NB4 (cell line): ENCODE measurements at places on chromosomes 1 and 21.
A peak's percentile ranks its signal among the peaks of the same experiment; 100 is the strongest.

- DNase-seq = peak; percentile 76
Observed at GRCh38 chr21:45618287-45618686, 25.2 kb upstream of the PCBP3 start.

- peak; percentile 61 for DNase-seq
Observed at GRCh38 chr1:38858833-38859560, 575 bp downstream of the RRAGC start.

DNA sequence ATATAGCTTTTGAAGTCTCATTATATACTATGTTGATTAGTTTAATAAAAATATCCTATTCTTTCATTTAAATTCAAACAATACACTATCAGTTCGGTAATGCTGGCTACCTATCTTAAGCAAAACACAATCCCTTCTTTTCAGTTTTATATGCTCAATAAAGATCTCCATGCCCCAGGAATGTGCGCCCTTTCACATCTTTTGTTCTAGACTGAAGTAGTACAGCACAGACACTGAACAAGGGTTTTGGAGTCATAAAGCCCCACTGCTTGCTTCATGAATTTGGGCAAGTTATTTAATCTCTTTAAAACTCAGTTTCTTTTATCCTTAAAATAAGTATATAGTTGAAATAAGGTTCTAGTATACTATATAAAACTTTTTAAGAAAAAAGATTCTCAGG, 22.4 kb downstream of the SYDE2 start:
- DNase-seq = no peak

DNA sequence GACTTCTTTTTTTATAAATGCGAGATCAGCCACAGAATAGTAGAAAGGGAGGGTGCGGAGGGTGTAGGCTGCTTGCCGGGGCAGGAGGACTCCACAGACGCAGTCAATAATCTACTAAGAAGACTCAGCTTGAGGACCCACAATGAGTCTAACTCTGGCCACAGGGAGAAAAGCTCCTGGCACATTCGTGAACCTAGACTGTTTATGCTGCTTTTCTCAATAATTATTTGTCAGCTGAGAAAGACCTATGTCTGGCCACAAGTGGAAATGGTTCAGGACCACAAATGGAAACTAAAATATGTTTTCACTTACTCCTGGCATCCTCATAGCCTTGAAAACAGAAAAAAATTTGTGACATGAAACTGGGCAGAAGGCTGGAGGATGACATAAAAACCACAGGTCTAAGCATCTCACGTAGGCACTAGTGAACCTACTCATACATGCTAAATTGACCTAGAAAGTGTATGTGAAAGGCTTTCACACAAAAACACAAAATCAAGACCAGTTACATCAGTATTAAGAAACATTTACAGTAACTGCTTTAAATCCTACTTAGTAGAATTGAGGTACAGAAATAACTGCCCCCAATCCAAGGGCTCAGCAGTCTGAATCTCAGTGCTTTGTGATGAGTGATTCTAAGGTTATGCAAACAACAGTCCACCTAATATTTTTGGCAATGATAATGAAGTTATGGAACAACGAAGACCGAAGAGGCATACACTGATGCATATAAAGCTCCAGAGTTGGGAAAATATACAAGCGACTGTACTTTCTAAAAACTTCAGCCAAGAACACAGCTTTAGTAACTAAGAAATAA, 159.5 kb downstream of the SLC45A1 start:
- no peak for DNase-seq

DNA sequence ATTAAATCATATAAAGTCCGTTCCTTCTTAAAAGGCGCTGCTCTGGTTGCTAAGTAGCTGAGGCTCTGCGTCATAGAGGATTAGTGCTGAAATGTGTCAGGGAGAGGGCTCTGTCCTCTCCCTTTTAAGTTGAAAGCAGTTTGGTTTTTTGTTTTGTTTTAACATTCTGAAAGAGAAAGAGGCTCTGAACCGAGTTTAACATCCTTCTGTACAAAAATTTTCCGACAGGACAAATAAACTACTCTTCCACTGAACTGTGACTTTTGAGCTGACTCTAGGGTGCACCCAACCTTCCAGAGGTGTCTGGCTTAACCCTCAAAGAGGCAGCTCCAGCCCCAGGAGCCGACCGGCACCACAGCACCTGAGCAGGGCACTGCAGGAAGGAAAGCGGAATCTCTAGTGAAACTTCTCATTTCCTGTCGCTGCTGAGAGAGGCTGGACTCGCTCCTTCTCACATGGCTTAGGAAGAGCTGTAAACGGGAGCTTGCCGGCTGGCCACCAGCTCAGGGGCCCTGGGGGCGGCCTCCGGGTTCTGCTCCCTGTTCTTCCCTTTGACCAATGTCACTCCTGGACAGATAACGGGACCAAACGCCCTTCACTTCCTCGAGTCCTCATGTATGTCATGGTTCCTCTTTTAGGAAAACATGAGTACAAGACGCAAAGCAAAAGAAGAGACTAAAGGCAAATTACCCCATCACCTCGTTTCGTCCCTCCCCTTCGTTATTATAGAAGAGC, 1.2 kb downstream of the VAV3 start:
- peak; percentile 69 for DNase-seq

- DNase-seq = no peak
Observed at GRCh38 chr1:44757420-44757819, 17.8 kb downstream of the KIF2C start.

- no peak for DNase-seq
Observed at GRCh38 chr1:150798525-150798924, 9.5 kb downstream of the CTSK start.

- peak; percentile 34 for DNase-seq
Observed at GRCh38 chr1:12087797-12088314, 24.8 kb downstream of the TNFRSF8 start.

DNA sequence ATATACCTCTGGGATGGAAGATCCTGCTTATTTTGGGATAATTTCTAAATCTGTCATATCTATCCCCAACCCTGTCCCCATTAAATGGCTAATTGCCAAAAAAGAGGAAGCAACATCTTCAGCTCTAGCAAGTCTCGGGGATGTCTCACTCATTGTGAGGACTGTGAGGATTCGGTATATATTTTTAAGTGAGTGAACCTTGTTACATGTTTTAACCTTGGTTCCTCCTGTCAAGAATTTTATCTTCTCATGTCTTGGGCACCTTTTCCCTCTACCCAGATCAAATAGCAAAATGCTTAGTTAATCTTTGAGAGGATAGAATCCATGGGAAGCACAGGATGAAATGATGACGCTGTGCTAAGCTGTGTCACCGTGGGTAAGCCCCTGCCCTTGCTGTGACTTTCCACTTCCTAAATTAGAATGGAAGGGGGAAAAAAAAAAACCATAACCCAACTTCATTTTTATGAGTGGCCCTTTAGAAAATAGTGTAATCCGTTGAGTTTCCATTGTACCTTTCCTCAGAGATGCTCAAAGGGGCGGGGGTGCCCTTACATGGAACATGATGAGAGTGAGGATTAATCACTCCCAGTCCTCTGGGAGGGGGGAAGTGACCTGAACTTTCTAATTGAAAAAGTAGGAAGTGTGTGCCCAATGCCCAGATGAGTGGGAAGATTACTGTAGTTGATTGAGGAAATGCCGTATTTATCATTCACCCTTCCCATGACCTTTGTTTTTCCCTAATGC, 7.6 kb downstream of the ATP1A1 start:
- DNase-seq = peak; percentile 45

DNA sequence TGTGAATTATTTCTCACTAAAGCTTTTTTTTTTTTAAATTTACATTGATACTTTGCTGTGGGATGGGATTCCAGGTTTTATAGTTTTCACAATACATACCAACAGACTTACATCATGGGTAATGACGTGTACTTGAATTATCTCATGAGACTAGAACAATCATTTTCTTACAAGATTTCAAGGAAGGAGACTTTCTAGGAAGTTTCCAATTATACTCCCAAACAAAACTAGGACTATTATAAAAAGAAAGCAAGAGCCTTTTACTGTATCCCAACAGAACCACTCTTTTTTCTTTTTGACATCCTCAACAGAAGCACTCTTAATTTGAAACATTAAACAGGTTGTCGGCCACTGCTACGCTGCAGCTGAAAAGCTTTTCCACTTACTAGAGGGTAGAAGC, 48.7 kb downstream of the TESK2 start:
- DNase-seq = no peak

- DNase-seq = no peak
Observed at GRCh38 chr1:4210043-4210442, 310.0 kb upstream of the C1orf174 start.

DNA sequence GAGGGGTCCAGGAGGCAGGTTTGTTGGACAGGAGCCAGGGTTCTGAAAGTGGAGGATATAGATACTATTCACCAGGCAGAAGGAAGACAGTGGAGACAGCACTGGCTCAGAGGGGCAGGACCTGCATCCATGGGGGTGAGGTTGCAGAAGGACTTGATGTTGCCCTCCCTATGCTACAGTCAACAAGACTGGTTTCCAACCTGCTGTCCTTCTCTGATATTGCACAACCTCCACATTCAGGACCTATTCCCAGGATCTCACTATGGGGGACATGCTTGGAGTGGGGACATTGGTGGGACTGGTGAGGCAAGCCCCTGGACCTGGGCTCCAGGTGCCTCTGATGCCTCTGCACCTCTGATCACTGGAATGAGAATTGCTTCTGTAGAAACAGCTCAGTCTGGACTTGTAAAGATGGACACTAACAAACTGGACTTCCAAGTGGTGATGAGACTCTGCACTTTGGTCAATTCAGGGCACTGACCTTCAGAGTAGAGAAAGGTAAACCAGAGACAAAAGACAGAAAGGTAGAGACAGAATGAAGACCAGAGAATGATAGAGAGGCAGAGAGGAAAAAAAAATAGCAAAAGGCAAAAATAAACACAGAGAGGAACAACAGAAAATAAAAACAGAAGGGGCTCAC, 1.6 kb downstream of the SMCP start:
- DNase-seq = no peak

DNA sequence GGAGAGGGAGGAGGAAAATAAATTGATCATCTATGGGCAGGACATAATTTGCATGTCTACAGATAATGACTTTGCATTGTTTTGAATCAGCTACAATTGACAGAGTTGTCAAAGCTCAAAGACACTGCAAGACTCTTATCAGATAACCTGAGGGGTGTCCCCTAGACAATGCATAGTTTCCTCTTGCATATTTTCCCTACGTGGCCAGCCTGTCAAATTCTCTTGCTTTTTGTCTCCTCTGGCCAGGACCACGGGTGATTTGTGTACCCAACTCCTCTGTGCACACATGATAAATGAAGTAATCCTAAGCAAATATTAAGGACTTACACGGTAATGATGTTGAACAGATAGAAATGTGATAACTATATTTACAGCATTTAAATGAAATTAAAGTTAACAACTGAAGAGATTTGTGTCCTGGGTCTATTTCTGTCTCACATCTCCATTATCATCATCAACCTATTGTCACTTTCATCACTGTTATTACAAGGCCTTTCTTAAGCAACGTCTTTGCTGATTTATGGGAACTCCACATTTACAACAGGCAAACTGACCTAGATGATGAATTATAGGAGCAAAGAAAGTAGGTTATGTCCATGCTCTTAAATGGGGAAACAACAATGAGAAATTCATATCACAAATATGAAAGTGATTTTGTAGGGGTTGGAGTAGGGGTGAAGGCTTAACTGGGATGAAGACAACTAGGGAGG, 18.8 kb downstream of the BATF3 start:
- no peak for DNase-seq

- DNase-seq = no peak
Observed at GRCh38 chr1:60504206-60504840, 430.8 kb upstream of the C1orf87 start.

- DNase-seq = peak; percentile 96
Observed at GRCh38 chr1:38873027-38873969, at the start of gene MYCBP. Gene MYCBP (minus strand): TSS chr1:38873348. CDS start chr1:38873305, 43 bp downstream.
